ENCODE measurements at places on chromosomes 4 and X. TPM values are rescaled to one million over a fixed set of nuclear protein-coding genes. Genes with fewer than 3 reads are reported as not detected.

GRCh38 chr4:80081566-80081965, 8.5 kb upstream of the ANTXR2 start:
- no peak for DNase-seq

GRCh38 chrX:107700317-107700774, 72.0 kb downstream of the PRPS1 start:
- DNase-seq = peak; percentile 35

GRCh38 chrX:44871931-44872820, 812 bp upstream of the KDM6A start:
- no peak for DNase-seq

- no peak for DNase-seq
Measured at GRCh38 chr4:186166852-186167512, 24.4 kb upstream of the CYP4V2 start.

DNA sequence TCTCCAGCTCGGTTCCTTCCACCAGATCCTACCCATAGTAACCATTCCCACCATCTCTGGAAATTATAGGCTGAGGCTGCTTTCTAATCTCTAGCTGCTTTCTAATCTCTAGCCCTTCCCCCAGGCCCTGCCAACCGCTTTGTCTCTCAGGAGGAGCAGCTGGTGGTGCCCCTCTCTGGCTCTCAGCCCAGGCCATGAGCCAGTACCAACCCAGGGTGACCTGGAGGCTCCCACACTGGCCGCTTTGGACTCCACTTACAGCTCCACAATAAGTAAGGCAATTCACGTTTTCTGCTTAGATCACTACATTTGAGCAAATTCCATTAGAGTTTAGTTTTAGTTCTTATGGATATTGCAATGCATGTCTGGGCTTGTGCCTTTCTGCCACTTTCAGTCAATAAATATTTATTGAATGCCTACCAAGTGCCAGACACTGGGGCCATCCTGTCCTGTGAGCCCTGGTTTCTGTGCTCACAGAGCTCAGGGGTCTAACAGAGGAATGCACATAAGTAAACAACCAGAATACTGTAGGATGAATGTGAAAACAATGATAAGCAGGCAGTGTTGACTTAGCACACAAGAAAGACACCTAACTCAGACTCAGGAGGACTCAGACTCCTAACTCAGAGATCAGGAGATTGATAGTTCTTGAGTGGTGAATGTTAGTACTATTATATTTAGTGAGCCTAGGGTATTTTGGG, 38.9 kb downstream of the SMC1A start:
- no peak for DNase-seq

Gene OCIAD2
- total RNA-seq = 12.5 TPM

All from umbilical cord (tissue), 2 donors.